Glutamatergic neuron (in vitro differentiated cells): ENCODE measurements at places on chromosomes 13 and 19. TPM values are rescaled to one million over a fixed set of nuclear protein-coding genes. Genes with fewer than 3 reads are reported as not detected.

DNA sequence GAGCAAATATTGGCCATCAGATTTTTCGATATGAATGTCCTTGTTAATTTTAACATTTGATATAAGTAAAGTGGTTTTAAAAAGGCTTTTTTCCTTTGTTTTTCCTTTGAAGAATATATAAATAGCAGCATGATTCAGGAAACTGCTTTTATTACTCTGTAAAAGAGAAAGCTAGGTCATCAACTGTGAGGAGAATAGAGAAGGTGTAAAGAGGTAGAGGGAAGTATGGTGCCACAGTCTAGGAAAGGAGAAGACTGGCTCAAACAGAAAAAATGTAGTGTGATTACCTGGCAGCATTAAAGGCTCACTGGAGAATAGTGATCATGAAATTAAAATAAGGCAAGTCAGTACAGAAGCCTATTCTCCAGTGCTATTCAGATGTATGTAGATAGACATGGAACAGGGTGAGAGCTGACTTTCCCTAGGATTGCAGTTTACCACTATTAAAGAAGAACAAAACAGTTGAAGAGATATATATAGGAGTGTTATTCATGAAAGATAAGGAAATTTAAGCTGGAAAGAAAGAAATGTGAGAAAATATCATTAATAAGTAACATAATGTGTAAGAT, 1115.9 kb upstream of the PCDH9 start:
- DNase-seq = no peak
- H3K4me3 ChIP-seq = no peak overlapping the region
- peaks cover 6% of the 10 kb centered on the region for H3K36me3 ChIP-seq
- no peaks in the 10 kb centered on the region for H3K27me3 ChIP-seq
- H3K27ac ChIP-seq = no peak overlapping the region
- H3K4me1 ChIP-seq = no peaks in the 10 kb centered on the region

- H3K4me3 ChIP-seq = no peak overlapping the region
- H3K27me3 ChIP-seq = peaks cover 1% of the 10 kb centered on the region
- H3K36me3 ChIP-seq = no peaks in the 10 kb centered on the region
- no peak for DNase-seq
- H3K4me1 ChIP-seq = peaks cover 10% of the 10 kb centered on the region
These were observed 6.1 kb upstream of the ADGRE5 start for GRCh38 chr19:14375055-14375581.

GRCh38 chr19:49553451-49554271, 25.9 kb downstream of the RCN3 start:
- peaks cover 10% of the 10 kb centered on the region for H3K27me3 ChIP-seq
- peaks cover 9% of the 10 kb centered on the region for H3K36me3 ChIP-seq
- H3K4me3 ChIP-seq = no peak overlapping the region
- peaks cover 8% of the 10 kb centered on the region for H3K4me1 ChIP-seq
- H3K27ac ChIP-seq = peak overlapping the region; percentile 64
- DNase-seq = no peak

- no peak for DNase-seq
- no peak overlapping the region for H3K4me3 ChIP-seq
- H3K36me3 ChIP-seq = no peaks in the 10 kb centered on the region
- no peak overlapping the region for H3K27ac ChIP-seq
These were observed 4.9 kb downstream of the CCDC122 start for GRCh38 chr13:43874504-43875092.

GRCh38 chr19:36527341-36527740, 730 bp downstream of the ZNF260 start:
- peaks cover 31% of the 10 kb centered on the region for H3K36me3 ChIP-seq
- DNase-seq = no peak

DNA sequence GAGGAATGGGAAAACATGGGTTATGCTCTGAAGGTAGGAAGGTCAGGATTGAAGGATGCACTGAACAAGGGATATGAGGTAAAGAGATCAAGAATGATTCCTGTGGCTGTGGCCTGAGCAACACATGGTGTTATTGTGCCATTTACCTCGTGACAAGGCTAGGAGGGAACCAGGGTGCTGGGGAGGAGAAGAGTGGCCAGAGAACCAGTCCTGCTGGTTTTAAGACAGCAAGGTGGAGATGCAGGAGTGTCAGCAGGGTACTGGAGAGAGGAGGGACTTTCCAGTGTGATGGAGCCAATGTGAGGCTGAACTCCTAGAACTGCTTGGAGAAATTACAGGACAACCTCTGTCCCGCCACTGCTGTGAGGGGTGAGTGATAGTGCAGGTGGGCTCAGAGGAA, 282.4 kb downstream of the MYO16 start:
- no peak overlapping the region for H3K27ac ChIP-seq
- no peaks in the 10 kb centered on the region for H3K4me1 ChIP-seq

DNA sequence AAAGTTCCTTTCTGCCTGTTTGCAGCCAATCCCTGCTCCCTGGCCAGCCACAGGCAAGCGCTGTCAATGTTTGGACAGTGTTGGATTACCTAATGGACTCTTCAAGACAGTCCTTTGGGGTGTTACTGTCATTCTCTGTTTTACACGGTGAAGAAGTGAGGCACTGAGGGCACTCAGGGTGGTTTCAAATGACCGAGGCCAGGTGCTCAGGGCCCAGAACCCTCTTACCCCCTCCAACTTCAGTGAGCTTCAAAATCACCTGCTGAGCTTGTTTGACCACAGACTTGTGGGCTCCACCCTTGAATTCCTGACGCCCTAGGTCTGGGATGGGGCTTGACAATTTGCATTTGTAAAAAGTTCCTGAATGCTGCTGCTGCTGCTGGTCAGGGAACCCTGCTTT, 97.9 kb downstream of the GGACT start:
- DNase-seq = no peak
- no peaks in the 10 kb centered on the region for H3K36me3 ChIP-seq

GRCh38 chr13:91564396-91564795, 166.0 kb downstream of the GPC5 start:
- no peak overlapping the region for H3K27ac ChIP-seq
- H3K36me3 ChIP-seq = no peaks in the 10 kb centered on the region
- DNase-seq = no peak
- H3K4me1 ChIP-seq = no peaks in the 10 kb centered on the region

DNA sequence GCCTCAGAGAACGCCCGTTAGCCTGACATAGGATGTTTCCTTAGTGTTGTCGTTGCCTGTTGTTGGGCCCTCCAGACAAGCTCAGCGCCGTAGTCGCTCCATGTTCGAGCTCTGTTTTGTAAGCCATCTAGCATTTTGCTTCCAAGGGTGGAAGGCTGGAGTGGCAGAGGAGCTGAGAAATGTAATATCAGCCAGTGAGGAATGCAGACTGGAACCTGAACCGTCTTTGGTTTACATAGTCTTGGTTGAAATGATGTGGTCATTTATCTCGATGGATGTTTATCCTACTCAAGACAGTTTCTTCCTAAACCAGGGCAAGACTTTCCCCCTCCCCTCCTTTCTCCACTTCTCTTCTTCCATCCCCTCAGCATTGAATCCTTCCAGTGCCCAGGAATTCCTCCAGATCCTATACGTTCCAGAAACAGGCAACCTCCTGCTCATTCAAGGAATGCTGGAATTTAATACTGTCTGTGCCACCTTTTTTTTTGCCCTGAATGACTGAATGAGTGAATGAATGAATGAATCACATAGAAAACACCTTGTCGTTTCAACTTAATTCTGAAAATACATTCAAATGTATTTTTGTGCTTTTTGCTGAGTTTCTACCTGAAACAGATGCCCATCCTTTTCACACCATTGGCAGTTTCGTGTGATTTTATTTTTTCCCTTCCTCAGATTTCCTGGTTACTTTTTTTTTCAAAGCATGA, 109.5 kb upstream of the MBNL2 start:
- peaks cover 10% of the 10 kb centered on the region for H3K4me1 ChIP-seq
- H3K27me3 ChIP-seq = peaks cover 2% of the 10 kb centered on the region
- no peak for DNase-seq
- no peak overlapping the region for H3K27ac ChIP-seq
- no peaks in the 10 kb centered on the region for H3K36me3 ChIP-seq

DNA sequence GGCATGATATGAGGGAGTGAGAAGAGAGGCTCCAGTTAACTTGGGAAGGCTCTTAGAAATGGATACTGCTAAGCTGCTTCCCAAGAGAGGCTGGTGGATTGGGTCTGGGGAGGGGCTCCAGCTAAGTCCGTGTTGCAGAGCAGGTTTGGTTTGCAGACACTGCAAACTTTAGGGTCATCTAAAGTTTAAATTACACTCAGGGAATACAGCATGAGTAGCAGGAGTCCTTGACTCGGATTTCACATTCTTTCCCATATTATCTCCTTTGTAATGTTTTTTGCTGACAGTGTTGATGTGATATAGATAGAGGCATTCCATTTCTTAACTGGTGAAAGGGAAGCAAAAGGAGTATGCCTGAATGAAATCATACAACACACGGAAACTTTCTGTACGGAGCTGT, 31.9 kb downstream of the SGCG start:
- no peak for DNase-seq
- H3K36me3 ChIP-seq = peaks cover 7% of the 10 kb centered on the region
- H3K4me3 ChIP-seq = no peak overlapping the region
- no peaks in the 10 kb centered on the region for H3K27me3 ChIP-seq

- H3K27me3 ChIP-seq = peaks cover 43% of the 10 kb centered on the region
- H3K36me3 ChIP-seq = peaks cover 8% of the 10 kb centered on the region
- peak overlapping the region; percentile 96 for H3K27ac ChIP-seq
- DNase-seq = peak; percentile 78
These were observed 10.6 kb upstream of the MADCAM1 start for GRCh38 chr19:485583-486236.

- H3K27me3 ChIP-seq = peaks cover 2% of the 10 kb centered on the region
- DNase-seq = peak; percentile 76
- H3K4me3 ChIP-seq = no peak overlapping the region
- no peak overlapping the region for H3K27ac ChIP-seq
- peaks cover 3% of the 10 kb centered on the region for H3K4me1 ChIP-seq
These were observed 123.0 kb downstream of the SLC7A1 start for GRCh38 chr13:29472332-29472961.

GRCh38 chr13:110856942-110857835, 57.7 kb downstream of the ANKRD10 start:
- H3K4me3 ChIP-seq = no peak overlapping the region
- H3K36me3 ChIP-seq = peaks cover 11% of the 10 kb centered on the region
- H3K27ac ChIP-seq = no peak overlapping the region

DNA sequence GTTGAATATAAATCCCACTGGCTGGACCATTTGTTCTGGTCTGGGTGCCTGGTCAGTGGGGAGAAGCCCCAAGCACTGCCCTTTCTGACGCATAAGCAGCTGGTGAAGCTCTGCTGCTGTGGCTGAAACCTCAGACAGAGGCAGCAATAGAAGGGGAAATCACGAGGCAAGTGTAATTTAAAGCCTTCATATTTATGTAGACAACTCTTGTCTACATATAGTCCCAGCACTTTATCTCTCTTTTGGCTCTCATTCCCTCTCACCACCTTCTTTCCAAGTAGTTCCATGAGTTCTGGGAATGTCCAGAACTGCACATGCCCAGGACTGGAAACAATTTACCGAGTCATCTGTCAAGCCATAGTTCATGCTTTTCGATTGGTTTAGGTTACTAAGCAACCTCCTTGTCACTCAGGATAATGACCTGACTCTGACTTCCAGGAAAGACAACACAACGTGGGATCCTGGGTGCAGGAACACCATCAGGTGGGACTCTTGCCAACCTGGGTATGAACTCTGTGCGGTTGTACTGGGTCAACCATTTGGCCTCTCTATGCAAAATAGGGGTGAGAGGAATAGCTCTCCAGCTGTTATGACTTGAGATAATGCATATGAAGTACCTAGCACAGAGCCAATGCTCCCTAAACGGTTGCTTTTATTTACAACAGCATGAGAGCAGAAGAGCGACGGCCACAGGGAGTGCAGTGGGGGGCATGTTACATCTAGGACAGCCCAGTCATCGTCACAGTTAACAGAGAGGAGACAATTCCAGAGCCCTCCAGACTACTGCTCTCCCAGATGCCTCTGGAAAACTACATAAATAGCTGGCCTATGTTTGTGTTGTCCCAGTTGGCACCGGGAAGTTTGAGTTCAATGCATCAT, 321.9 kb downstream of the FOXO1 start:
- H3K36me3 ChIP-seq = peaks cover 4% of the 10 kb centered on the region
- no peak overlapping the region for H3K27ac ChIP-seq
- DNase-seq = no peak
- H3K4me1 ChIP-seq = no peaks in the 10 kb centered on the region
- H3K27me3 ChIP-seq = peaks cover 3% of the 10 kb centered on the region

DNA sequence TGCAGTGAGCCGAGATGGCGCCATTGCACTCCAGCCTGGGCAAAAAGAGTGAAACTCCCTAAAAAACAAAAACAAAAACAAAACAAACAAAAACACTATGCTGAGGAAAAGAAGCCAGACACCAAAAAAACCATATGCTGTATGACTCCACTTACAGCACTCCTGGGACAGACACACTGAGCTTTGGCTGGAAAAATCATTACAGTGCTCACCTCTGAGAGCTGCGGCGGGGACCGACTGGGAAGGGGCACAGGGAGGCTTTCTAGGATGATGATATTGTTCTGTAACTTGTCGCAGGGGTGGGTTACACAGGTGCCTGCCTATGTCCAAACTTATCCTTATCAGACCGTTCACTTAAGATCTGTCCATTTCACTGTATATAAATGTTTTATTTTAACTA, 7.8 kb downstream of the PNMA8A start:
- H3K4me1 ChIP-seq = peaks cover 4% of the 10 kb centered on the region
- peaks cover 1% of the 10 kb centered on the region for H3K27me3 ChIP-seq
- no peaks in the 10 kb centered on the region for H3K36me3 ChIP-seq
- H3K27ac ChIP-seq = no peak overlapping the region
- H3K4me3 ChIP-seq = no peak overlapping the region
- no peak for DNase-seq

DNA sequence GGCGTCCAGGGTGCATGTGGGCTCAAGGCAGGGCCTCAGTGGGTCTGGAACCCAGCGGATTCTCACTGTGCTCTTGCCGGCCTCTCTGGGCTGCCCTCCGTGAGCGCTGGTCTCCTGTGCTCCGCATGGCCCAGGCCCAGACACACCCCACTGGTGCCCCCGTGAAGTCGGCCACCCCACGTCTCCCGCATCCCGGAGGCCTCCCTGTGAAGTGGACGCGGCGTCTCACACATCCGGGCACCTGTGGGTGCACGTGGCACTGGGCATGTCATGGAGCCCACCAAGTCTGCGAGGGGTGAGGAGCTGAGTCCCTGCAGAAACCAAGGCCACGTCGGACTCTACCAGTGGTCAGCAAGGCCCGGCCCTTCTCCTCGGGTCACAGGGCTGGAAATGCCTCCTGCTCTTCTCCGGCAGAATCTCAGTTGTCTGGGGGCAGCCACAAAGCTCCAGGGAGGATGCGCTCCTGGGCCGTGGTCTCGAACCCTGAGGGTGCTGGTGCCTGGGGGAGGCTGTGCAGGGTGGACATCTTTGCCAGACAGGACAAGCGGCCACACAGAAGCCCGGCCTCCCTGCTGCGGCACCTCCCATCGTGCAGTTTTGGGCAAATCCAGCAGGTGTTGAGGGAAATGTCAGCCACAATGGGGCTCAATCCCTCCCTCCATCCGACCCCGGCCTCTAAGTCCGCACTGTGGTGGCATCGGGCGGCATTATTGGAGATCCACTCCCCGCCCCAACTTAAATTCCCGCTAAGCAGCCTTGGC, 2.2 kb downstream of the C13orf46 start:
- H3K36me3 ChIP-seq = no peaks in the 10 kb centered on the region
- H3K27me3 ChIP-seq = peaks cover 5% of the 10 kb centered on the region
- no peaks in the 10 kb centered on the region for H3K4me1 ChIP-seq
- peak; percentile 4 for DNase-seq
- H3K4me3 ChIP-seq = no peak overlapping the region
- no peak overlapping the region for H3K27ac ChIP-seq

CD22 gene
- total RNA-seq = not detected

ZNF414 gene
- 27.2 TPM for total RNA-seq

CCDC70 gene
- not detected for total RNA-seq

ZNF230 gene
- total RNA-seq = 2.8 TPM

FOXA3 gene
- total RNA-seq = 1.0 TPM

KLK1 gene
- 0.49 TPM for total RNA-seq

LEUTX gene
- 1.6 TPM for total RNA-seq

ZNF667 gene
- total RNA-seq = 6.0 TPM
